ENCODE measurements at places on chromosomes 5 and 9.

DNA sequence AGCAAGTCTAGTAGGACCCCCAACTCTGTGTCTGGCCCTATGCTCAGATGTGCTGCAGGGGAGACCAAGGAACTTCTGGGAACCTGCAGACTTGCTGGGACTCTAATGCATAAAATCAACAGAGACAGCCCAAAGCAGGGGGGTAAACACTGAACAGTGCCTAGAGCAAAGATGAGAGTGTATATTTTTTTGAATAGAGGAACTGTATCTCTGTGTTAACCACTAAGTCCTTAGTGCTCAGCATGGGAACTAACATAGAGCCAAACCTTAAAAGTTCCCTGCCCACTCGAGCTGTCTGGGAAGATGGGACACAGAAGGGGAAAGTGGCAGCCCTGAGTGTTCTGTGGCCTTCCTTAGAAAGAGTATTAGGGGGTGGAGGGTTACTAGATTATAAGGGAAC is 51.9 kb downstream of the C5orf15 start:
- DNase-seq = no peak

DNA sequence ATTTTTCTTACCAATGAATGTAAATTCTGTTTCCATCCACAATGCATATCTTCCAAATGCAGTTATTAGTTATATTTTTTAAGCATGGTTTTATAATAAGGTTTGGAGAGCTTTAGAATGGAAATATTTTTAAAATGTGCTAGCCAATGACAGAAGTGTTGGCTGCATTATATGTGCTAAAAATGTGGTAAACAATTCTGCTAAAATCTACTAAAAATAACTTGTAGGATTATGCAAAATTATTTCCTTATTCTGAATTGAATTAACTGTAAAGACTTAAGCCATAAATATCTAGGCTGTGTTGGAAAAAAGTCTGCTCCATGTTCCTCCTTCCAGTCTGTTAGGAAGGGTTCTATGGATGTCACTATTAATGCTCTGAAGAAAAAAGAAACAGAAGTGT is 503.3 kb downstream of the PRR16 start:
- DNase-seq = no peak

DNA sequence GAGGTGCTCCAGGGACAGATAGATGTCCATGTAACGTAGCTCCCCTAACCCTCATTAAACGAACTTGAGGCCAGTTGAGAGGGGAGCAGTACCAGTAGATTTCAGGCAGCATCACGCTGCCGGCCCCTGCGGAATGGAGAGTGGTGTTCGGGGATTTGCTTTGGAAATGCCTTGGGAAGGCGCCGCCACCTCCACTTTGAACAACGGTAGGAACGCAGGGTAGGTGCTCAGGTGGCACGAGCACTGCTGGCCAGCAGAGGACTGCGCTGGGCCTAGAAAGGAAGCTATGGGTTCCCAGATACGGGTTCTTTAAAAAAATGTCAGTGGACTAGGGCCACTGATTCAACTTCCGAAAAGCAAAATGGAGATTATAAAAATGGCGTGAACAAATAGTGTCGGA is 271.8 kb downstream of the FANCC start:
- no peak for DNase-seq

GRCh38 chr9:38677660-38678303 is 42.2 kb downstream of the FAM240B start:
- no peak for DNase-seq

DNA sequence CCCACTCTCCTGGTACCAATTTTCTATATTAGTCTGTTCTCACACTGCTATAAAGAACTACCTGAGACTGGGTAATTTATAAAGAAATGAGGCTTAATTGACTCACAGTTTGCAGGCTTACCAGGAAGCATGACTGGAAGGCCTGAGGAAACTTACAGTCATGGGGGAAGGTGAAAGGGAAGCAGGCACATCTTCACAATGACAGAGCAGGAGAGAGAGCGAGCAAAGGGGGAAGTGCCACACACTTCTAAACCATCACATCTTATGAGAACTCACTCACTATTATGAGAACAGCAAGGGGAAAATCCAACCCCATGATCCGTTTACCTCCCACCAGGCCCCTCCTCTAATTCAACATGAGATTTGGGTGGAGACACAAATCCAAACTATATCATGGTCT is 72.2 kb downstream of the ATG10 start:
- DNase-seq = no peak

GRCh38 chr5:87949676-87950631 is 318.7 kb downstream of the TMEM161B start:
- DNase-seq = no peak

DNA sequence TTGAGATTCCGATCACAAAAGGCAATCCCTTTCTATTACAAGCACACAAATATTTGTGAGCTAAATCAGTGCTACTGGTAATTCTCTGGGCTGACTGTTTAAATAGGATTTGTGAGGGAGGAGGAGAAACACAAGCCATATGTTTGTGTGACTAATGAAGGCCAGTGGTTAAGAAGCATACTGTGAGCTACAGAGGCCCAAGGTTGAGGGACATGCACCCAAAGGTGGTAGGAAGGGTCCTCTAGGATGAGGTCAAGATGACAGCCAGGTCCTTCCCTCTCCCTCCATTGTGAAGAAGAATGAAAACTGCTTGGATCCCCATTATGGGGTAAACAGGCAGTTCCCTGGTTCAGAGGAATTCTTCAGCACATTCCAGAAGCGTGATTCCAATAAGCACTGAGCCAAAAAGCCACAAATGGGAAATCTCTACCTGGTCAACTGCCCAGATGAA is 83.9 kb downstream of the SPOCK1 start:
- peak; percentile 77 for DNase-seq

- peak; percentile 95 for DNase-seq
These were observed 3.1 kb upstream of the AHRR start for GRCh38 chr5:318341-318897.

- no peak for DNase-seq
These were observed 76.5 kb downstream of the DAP start for GRCh38 chr5:10684303-10685086.

DNA sequence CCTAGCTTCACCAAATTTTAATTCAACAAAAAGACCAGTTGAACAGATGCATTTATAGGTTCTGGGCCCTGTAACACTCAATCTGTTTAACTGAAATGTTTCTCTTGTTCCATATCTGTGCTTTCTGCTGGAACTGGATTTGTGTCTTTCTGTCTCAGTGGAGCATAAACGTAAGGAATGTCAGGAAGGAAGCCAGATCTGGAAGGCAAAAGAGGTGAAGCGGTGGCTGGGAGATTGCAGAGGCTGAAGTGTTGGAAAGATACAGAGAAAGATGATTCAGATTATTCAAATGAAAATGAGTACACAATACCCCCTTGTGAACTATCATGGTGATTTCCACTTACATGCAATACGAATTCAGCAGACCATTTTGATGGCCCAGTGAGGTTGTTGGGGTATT is 406.8 kb downstream of the BRINP1 start:
- peak; percentile 90 for DNase-seq

GRCh38 chr5:9903801-9904200 is 273.6 kb upstream of the TAS2R1 start:
- DNase-seq = no peak

DNA sequence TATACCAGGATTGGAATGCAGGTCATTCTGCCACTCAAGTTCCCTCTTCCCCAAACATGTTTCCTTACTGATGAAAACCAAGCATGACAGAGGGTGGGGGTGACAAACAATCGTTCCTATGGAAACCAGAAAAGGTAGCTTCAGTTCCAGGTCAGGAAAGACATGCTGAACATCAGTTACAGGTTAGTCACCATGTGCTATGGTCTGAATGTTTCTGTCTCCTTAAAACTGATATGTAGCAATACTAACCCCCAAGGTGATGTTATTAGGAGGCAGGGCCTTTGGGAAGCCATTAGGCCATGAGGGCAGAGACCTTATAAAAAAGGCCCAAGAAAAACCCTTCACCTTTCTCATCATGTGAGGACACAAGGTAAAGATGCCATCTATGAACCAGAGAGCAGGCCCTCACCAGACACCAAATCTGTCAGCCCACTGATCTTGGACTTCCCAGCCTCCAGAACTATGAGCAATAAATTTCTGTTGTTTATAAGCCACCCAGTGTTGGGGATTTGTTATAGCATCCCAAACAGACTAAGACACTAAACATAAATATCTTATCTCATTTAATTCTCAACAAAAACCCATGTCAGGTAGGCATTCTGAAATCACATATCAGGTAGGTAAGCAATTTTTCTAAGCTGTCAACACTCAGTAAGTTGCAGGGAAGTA is 15.7 kb upstream of the SH3RF2 start:
- no peak for DNase-seq

DNA sequence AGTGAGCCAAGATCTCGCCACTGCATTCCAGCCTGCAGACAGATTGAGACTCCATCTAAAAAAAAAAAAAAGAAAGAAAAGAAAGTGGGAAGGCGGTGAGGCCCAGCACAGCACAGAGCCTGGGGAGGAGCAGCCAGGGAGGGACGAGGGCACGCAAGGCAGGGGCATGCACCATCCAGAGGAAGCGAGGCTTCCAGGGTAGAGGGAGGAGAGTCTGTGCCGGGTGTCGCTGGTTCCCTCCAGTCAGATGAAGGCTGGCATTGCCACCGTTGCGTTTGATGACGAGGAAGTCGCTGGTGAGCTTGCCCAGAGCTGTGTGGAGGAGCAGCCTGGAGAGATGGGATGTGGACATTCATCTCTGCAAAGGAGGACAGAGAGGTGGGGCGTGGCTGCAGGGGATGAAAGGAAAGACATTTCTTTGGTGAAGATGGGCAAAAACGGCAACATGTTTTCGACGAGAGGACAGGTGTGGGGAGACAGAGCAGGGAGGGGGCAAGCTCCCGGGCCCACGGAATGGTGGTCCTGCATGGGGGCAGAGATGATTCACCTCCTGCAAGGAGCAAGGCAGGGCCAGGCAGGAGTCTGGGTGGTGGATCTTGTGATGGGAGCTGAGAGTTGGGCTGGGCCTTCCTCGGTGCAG is 18.6 kb upstream of the OLFM1 start:
- no peak for DNase-seq

GRCh38 chr9:96241391-96241809 is 60.6 kb downstream of the HSD17B3 start:
- no peak for DNase-seq

- DNase-seq = no peak
These were observed 209.0 kb downstream of the SEC61B start for GRCh38 chr9:99431103-99431502.

DNA sequence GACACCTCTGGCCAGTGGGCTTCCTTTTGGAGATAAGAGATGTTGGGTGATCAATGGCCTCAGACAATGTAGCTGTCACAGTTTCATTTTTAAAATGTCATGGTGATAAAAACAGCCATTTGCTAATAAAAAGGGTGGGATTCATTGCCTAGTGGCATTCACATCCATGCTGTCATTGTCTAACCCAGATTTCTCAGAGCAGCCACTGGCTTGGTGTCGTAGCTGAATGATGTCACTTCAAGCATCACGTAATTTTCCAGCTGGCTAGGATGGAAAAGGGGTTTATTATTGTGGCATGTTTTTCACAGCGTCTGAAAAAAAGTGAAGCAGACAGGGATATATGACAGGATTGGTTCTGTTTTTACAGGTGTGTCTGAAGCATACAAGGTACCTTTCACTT is 184.7 kb downstream of the AOPEP start:
- no peak for DNase-seq

DNA sequence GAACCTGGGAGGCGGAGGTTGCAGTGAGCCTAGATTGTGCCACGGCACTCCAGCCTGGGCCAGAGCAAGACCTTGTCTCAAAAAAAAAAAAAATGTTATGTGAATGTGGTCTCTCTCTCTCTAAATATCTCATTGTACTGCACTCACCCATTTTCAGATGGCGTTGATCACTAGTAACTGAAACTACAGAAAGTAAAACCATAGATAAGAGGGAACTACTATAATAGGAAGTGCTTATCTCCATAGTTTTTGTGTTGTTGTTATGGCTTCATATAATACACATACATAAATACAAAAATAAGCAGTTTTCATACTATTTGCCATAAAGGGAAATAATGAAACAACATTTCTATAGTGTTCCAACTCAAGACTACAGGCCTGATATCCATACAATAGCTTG is 9.1 kb downstream of the IL31RA start:
- DNase-seq = no peak

DNA sequence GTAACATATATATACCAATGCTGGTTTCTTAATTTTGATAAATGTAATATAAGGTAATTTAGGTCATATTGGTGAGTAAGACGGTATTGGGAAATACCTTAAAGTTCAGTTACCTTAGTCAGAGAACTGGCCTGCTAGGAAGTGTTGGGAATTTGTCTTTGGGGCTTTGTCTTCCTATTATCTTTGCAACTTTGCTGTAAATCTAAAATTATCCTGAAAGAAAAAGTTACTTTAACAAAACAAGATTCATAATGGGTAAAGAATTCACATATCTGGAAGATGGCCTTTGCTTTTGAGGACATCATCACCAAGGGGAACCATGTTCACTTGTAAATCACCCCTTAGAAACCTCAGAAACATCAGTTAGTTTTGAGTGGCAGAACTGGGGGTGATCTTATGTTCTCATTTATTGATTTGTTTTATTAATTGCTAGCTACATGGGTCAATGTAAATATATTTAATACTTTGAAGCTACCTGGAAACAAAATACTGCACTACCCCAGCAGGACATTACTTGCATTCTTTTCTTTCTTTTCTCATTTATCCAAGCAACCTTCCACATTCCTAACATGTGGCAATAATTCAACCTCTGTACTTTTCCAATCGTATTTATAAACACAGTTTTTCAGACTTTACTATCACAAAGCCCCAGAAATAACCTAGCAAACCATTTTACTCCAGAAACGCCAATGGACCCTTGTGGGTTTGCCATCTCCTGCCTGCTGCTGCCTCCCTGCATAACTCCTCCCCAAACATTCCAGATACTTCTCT is 41.4 kb downstream of the GLIS3 start:
- DNase-seq = no peak

- DNase-seq = no peak
These were observed 147.9 kb downstream of the DMRT2 start for GRCh38 chr9:1198085-1198484.

DNA sequence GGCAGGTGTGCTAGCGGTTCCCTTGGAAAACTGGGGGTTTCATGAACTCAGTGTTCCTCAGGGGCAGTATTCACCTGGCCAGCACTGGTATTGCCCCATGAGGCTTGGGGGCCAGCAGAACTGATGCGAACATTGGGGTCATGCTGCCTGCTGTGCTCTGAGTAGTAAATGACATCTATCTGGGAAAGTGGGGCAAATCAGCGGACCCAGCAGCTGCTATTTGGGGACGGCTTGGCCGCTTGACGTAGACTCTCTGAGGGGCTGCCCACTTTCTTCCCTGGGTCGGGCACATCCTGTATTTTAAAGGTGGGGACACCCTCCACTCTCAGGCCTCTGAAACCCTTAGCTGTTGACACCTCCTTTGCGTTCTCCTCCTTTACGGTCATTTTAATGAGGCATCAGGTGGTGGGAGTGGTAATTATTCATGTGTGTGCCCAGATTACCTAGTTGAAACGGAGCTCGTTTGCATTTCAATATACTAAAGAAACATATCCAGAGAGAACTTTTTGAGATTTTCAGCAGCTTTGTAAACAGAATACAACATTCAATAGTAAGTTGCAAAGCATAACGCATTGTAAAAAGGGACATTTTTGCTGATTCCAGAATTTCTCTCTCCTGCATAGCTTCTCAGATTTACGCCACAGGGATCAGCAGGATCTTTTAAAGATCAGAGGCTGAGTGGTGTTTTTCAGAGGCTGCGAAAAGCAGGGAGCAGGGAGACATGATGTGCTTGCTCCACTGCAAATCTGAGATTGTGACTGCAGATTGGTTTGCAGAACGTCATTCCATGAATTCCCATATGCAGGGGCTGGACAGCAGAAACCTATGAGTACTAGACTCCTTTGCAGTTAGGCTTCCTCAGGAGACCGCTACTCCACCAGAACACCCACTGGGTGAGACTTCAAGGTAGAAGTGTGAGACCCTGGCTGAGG is 56.8 kb upstream of the ZFR start:
- DNase-seq = no peak

GRCh38 chr5:1231354-1231905 is 6.2 kb downstream of the SLC6A18 start:
- DNase-seq = no peak

Data from ACHN (cell line).